ENCODE measurements at places on chromosomes 2 and 18. TPM values are rescaled to one million over a fixed set of nuclear protein-coding genes. Genes with fewer than 3 reads are reported as not detected.
A peak's percentile ranks its signal among the peaks of the same experiment; 100 is the strongest.

The AQP4 gene
- total RNA-seq: 0.32 TPM

- no peak overlapping the region for H3K27ac ChIP-seq
- no peak for DNase-seq
- no peak overlapping the region for H3K4me3 ChIP-seq
- H3K36me3 ChIP-seq: no peaks in the 10 kb centered on the region
- H3K4me1 ChIP-seq: no peaks in the 10 kb centered on the region
These were observed 167.9 kb upstream of the NXPH2 start for GRCh38 chr2:138948070-138948539.

DNA sequence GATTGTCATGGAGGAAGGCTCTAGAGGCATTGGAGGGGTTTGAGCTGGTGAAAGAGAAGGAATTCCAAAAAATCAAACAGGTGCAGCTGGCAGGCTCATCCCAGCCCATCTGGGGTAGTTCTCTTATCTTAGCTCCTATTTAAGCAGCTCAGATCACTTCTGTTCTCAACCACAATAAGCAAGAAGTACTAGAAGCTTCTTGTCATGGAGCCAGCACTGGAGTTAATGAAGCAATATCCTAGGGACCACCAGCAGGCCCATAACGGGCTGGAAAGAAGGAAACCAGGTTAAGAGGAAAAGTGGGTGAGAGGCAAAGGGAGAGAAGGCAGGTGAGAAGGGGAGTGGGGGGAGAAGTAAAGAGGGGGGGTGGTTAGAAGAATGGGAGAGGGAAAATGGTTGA, 100.7 kb upstream of the ZFP36L2 start:
- no peak for DNase-seq
- peak overlapping the region; percentile 59 for H3K27ac ChIP-seq
- H3K4me1 ChIP-seq: no peaks in the 10 kb centered on the region
- H3K4me3 ChIP-seq: no peak overlapping the region

DNA sequence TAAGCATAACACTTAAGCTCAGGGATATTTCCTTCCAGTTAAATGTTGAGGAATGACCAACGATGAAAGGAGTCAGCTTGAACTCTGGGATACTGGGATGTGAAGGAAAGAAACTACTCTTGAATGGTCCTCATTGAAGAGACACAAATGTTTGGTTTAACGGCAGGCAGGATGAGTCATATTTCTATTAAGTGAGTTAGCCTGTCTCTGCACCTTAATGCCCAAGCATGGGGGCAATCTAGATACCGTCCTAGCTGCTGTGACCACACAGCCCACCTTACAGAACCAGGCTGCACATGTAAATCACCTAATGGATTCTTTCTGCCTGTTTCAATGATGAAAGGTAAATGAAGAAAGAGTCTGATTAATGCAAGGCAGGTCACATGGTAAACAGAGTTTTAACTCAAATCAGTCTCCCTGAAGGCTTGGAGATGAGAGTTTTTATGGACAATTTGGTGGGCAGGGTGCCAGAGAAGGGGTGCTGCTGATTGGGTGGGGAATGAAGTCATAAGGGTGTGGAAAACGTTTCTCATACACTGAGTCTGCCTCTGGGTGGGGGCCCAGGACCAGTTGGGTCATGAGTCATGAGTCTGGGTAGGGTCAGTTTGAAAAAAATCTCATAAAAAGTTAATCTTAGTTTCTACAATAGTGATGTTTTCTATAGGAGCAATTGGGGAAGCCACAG, 144.6 kb upstream of the MMADHC start:
- no peaks in the 10 kb centered on the region for H3K36me3 ChIP-seq
- no peak overlapping the region for H3K27ac ChIP-seq
- no peaks in the 10 kb centered on the region for H3K4me1 ChIP-seq

DNA sequence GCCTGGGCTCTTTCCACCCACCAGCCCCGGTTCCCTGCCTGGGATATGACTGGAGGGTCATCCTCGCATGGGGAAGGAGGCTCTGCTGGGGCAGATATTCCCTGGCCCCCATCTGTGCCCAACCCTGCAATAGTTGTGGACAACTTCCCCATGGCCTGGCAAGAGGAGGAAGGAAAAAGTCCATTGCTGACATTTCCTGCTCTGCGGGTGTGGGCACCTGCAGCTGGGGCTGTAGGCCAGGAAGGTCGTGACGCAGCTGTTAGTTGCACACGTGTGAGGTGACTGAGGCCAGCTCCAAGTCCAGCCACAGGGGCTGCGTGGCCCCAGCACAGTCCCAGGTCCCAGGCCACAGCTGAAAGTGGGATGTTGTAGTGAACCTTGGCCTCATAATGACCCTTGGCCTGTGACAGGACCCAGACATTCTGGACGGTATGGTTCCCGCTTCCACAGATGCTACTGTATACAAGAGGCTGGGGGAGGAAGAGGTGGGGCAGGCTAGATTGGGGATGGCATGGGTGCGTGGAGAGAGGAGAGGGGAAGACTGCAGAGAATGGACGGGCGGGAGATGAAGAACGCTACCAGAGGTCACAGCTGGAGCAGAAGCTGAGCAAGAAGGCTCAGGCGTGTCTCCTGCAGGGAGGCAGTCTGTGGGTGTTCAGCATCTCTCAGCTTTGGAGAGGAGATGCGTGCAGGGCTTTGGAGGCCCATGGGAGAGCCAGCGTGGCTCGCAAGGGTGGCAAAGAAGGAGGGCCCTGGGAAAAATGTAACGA, 22.1 kb downstream of the OTOF start:
- H3K4me1 ChIP-seq: no peaks in the 10 kb centered on the region
- no peak overlapping the region for H3K4me3 ChIP-seq
- H3K27me3 ChIP-seq: no peaks in the 10 kb centered on the region
- H3K36me3 ChIP-seq: no peaks in the 10 kb centered on the region
- no peak for DNase-seq

DNA sequence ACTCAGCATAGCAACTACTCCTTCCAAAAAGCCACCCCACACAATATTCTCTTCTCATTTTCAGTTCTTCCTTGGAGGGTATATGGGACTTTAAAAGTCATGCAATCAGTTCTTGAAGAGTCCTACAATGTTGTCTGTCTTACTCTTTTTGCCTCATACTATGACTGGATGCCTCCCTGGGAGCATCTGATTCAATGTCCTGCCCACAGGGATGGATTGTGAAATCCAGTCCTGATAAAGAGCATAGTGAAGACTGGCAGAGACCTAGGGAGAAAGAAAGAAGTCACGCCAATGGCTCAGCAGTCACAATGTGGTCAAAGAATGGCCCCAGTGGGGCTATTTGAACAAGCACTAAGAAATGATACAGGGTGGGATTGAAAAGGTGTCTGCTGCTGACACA, 155.1 kb upstream of the SERPINE2 start:
- DNase-seq: no peak
- no peaks in the 10 kb centered on the region for H3K36me3 ChIP-seq
- H3K27ac ChIP-seq: no peak overlapping the region
- H3K4me1 ChIP-seq: no peaks in the 10 kb centered on the region
- no peak overlapping the region for H3K4me3 ChIP-seq
- H3K27me3 ChIP-seq: no peaks in the 10 kb centered on the region

GRCh38 chr2:176072951-176073904, 10.5 kb downstream of the EVX2 start:
- no peak overlapping the region for H3K4me3 ChIP-seq
- H3K36me3 ChIP-seq: no peaks in the 10 kb centered on the region
- DNase-seq: no peak

GRCh38 chr2:174343343-174343622, 8.5 kb downstream of the SP9 start:
- H3K27me3 ChIP-seq: peaks cover 14% of the 10 kb centered on the region
- H3K27ac ChIP-seq: no peak overlapping the region
- H3K4me1 ChIP-seq: peaks cover 7% of the 10 kb centered on the region

Measured in breast epithelium (tissue), 4 donors.